Stimulated activated CD8-positive, alpha-beta memory T cell treated with anti-CD3 and anti-CD28 coated beads, Interleukin-2, amount 100 ng/mL, for 1 hour (primary cell): ENCODE measurements at places on chromosomes 12 and 14.

DNA sequence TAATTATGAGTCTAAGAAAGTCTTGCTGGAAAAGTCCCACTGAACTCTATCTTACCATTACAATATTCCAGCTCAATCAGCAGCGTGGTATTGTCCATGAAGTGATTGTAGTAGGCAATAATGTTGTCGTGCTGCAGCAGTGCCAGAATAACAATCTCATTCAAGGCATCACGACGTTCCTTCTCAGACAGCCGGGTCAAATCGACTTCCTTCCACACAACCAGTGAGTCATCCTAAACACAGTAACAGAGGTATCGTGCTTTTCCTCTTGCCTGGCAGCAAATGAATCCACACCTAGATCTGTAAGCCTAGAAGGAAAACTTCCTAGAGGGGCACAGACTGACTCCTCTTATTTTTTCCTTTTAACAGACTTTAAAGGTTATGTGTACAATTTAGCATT lies 2.9 kb downstream of the NEK9 start:
- no peak for DNase-seq

- no peak for DNase-seq
Measured at GRCh38 chr14:53140585-53140984, 12.5 kb downstream of the DDHD1 start.

DNA sequence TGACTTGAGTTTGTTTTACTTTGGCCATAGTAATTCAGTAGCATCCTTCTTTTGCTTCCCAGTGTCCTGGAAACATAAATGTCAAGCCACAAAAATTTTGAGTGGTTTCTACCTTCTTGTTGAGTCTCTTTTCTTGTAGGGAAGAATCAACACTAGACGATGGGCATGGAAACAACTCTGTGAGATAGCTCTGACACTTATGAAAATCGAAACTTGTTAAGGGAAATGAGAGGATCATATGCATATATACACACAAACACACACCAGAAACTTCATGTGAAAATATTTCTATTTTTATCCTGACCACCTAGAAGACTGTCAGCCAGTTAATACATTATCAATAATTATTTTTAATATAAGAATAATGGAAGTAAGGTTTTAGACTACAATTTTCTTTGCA lies 1247.3 kb upstream of the FLRT2 start:
- no peak for DNase-seq

DNA sequence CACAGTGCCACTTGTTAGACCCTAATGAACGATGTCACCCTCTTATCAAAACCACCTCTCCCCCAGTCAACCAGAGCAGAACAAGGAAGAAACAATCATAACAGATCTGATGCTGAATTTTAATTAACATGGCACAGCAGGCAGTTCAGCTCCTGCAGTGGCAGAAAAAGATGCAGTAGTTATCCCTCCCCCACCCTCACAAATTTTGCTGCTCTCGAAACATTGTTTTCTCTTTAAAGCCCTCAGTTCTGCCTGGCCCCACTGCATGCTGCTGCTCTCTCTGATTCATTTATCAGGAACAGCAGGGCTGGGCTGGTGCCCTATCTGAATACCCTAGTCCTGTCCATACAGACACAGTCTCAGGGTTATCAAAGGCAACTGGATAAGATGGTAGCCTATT lies 12.2 kb downstream of the CCDC175 start:
- no peak for DNase-seq

- no peak for DNase-seq
Measured at GRCh38 chr14:104072586-104072985, 12.9 kb upstream of the ASPG start.

- peak; percentile 46 for DNase-seq
Measured at GRCh38 chr14:50001999-50002925, 109.4 kb downstream of the ARF6 start.

DNA sequence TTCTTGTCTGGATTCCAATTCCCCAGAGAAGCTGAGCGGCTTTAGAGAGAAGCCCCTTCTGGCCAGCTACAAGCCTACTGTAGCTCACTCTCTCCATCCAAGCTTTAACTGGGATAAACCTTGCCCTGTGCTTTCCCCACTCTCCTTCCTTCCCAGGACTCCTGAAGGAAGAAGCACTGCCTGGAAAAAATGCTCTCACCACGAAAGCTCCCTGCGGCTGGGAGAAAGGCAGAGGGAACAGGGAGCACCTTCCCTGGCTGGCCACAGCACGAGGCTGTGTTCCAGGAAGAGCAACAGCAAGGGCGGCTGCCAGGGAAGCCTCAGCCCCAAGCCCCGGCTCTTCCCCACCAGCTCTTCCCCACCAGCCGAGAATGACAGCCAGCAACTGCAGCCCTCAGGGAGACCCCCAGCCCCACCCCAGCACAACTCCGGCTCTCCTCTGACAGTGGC lies 40.8 kb upstream of the PNMA1 start:
- DNase-seq, result no peak

DNA sequence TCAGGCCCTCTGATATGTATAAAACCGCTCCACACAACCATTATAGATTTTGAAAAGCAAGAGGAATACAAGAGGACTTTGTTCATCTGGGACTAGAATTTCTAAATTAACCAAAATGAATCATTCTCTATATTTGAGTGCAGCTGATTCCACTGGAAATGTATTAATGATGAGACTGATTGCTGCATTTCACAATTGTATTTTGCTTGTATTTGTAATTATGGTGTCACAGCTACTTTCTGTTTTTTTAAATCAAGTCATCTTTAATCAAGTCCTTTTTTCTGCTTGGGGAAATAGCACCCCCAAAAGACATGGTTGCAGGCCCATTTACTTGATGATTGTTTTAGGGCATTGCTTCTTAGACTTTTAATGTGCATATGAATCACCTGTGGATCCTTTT lies 162.4 kb downstream of the KICS2 start:
- DNase-seq, result no peak

DNA sequence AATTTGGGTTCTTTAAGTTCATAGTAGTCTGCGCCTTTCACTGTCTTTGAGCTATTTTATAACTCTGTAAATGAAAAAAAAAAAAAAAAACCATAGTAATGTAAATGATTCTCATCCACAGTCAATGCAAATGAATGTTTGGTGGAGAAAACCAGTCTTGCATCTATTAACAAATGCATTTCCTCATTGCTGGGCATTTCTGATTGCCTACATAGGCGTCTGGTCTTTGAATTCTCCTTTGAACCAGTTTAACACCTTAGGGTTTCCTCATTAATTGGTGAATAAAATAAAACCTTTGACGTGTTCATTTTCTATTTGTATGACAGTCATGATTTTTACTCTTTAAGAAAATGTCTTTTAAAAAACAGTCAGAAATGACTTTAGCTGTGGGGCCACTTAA lies 114.8 kb downstream of the C12orf75 start:
- no peak for DNase-seq

DNA sequence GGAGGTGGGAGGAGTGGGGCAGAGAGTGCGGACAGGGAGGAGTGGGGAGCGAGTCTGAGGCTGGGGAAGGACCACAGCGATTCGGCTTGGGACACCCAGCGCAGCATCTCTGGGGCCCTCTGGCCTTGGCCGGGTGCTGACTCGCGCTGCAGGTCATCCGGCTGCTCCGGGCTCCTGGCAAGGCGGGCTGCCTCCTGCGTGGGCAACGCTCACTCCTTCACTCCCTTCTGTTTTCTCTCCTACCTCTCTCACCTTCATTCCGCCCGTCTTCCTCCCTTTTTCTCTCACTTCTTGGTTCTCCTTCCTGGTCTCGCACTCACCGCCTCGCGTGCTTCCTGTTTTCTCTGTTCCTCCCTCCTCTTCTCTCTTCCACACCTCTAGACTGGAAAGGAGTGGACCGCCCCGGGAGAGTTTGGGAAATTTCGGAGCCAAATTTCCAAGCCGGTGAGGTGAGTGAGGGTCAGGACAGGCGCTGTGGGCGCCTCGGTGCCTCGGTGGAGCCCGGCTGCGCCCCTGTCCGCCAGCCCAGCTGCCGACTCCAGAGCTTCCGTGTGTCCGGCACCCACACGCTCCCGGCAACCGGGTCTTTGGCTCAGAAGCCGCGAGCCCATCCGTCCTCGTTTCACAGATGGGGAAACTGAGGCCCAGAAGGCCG lies 86.7 kb downstream of the B4GALNT3 start:
- no peak for DNase-seq

GRCh38 chr14:72546344-72547016 lies 347.4 kb downstream of the DPF3 start:
- no peak for DNase-seq

DNA sequence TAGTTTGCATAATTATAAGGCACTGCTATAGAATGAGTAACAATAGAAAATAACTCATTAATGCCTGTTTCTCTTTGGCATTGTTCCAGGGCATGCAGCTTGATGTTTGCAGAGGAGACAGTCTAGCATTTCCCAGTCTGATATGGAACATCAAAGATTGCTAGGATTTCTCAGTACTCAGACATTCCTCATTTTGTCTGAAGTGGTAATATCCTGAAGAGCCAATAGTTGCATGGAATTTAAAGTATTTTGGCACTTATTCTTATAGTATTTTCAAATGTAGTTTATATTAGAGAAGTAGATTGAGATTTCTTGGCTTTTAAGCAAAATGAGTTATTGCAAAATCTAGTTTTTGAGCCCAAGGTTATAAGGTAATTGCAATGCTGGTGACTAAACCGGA lies 337.3 kb upstream of the E2F7 start:
- DNase-seq, result no peak
